ENCODE measurements at places on chromosomes 2 and 18. TPM values are rescaled to one million over a fixed set of nuclear protein-coding genes. Genes with fewer than 3 reads are reported as not detected.
A peak's percentile ranks its signal among the peaks of the same experiment; 100 is the strongest.

COLEC12 gene
- total RNA-seq: 6.3 TPM

SCN9A gene
- total RNA-seq: 6.7 TPM

ELOA2 gene
- total RNA-seq: not detected

LIMS4 gene
- total RNA-seq: 4.0 TPM

PDE1A gene
- 95.8 TPM for total RNA-seq

DYTN gene
- not detected for total RNA-seq

DBI gene
- 136 TPM for total RNA-seq

GRCh38 chr2:23207871-23208270, 177.1 kb upstream of the KLHL29 start:
- H3K4me3 ChIP-seq: no peak overlapping the region
- H3K4me1 ChIP-seq: no peaks in the 10 kb centered on the region
- no peak overlapping the region for H3K27ac ChIP-seq
- DNase-seq: no peak

- no peaks in the 10 kb centered on the region for H3K4me1 ChIP-seq
- no peaks in the 10 kb centered on the region for H3K27me3 ChIP-seq
- DNase-seq: no peak
- H3K4me3 ChIP-seq: no peak overlapping the region
These were observed 83.9 kb downstream of the PDK1 start for GRCh38 chr2:172639823-172640222.

- H3K27ac ChIP-seq: peak within 1 kb of the TSS; percentile 100
- no peaks in the 10 kb centered on the region for H3K27me3 ChIP-seq
- H3K4me1 ChIP-seq: peaks cover 29% of the 10 kb centered on the region
- H3K36me3 ChIP-seq: no peaks in the 10 kb centered on the region
These were observed at the start of gene CFLAR for GRCh38 chr2:201116115-201116958. TSS of gene CFLAR (plus strand) at chr2:201116164. CDS start at chr2:201129866, 13,702 bp downstream.

GRCh38 chr2:134391751-134392160, 137.9 kb downstream of the MGAT5 start:
- H3K27me3 ChIP-seq: no peaks in the 10 kb centered on the region
- no peak overlapping the region for H3K27ac ChIP-seq
- H3K4me3 ChIP-seq: no peak overlapping the region
- no peaks in the 10 kb centered on the region for H3K36me3 ChIP-seq
- no peak for DNase-seq

DNA sequence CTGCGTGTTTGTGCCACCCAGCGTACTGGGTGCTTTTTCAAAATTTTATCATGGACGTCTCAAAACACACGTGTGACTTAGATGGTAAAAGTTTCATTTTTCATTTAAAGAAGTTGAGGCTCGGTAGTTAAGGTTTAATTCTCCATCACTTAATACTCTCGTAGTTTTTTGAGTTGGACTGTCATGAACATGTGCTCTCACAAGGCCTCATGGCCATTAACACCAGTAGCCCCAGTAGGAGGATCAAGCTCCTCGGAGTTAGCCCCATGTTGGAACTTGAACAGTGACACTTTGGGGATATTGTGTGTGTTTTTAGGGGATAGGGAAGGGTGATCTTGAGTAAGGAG, 15.3 kb downstream of the NMUR1 start:
- no peaks in the 10 kb centered on the region for H3K36me3 ChIP-seq
- H3K4me1 ChIP-seq: peaks cover 4% of the 10 kb centered on the region
- H3K4me3 ChIP-seq: peak overlapping the region; percentile 65
- no peak for DNase-seq
- no peaks in the 10 kb centered on the region for H3K27me3 ChIP-seq

GRCh38 chr2:80233333-80233732, 71.2 kb downstream of the LRRTM1 start:
- peaks cover 10% of the 10 kb centered on the region for H3K4me1 ChIP-seq
- DNase-seq: no peak
- no peaks in the 10 kb centered on the region for H3K36me3 ChIP-seq
- H3K4me3 ChIP-seq: no peak overlapping the region
- no peaks in the 10 kb centered on the region for H3K27me3 ChIP-seq

- no peaks in the 10 kb centered on the region for H3K36me3 ChIP-seq
- H3K27ac ChIP-seq: no peak overlapping the region
- H3K4me1 ChIP-seq: no peaks in the 10 kb centered on the region
- no peaks in the 10 kb centered on the region for H3K27me3 ChIP-seq
- H3K4me3 ChIP-seq: no peak overlapping the region
These were observed 79.6 kb downstream of the OSBPL6 start for GRCh38 chr2:178273787-178274360.

DNA sequence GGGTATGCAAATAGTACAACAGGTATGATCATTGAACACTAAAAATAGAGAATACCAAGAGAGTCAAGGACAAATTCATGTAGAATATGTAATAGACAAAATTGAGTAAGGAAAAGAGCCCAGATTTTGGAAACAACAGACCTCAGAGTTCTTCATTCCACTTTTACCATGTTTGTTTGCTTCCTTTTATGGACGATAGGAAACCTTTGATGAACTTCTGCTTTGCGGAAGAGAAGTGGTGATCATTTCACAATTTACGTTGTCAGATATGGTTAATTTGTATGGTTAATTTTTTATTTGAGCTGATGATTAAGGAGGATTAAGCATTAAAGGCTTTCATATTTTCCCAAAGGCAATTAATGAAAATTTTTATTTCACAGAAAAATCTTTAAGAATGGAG, 16.3 kb downstream of the MARCHF7 start:
- H3K4me1 ChIP-seq: peaks cover 6% of the 10 kb centered on the region
- peaks cover 13% of the 10 kb centered on the region for H3K36me3 ChIP-seq
- DNase-seq: no peak
- no peak overlapping the region for H3K4me3 ChIP-seq

DNA sequence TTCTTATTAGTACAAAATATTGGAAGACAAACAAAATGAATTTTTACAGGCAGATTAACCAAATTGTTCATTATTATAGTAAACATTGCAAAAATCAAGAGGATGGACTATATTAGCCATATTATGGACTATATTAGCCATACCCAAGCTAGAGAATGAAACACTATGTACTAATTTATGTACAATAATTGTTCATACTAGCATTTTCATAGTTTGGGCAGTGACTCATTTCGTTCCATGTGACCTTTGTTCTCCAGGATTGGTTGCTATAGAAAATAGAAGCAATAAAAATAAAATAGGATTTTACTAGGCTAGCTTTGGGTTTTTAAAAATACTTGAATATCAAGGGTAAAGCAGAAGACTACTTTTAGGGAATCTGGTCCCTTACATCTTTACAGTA, 176.8 kb downstream of the ZEB2 start:
- H3K27me3 ChIP-seq: no peaks in the 10 kb centered on the region
- H3K27ac ChIP-seq: no peak overlapping the region
- H3K36me3 ChIP-seq: no peaks in the 10 kb centered on the region
- H3K4me3 ChIP-seq: no peak overlapping the region
- H3K4me1 ChIP-seq: peaks cover 10% of the 10 kb centered on the region

DNA sequence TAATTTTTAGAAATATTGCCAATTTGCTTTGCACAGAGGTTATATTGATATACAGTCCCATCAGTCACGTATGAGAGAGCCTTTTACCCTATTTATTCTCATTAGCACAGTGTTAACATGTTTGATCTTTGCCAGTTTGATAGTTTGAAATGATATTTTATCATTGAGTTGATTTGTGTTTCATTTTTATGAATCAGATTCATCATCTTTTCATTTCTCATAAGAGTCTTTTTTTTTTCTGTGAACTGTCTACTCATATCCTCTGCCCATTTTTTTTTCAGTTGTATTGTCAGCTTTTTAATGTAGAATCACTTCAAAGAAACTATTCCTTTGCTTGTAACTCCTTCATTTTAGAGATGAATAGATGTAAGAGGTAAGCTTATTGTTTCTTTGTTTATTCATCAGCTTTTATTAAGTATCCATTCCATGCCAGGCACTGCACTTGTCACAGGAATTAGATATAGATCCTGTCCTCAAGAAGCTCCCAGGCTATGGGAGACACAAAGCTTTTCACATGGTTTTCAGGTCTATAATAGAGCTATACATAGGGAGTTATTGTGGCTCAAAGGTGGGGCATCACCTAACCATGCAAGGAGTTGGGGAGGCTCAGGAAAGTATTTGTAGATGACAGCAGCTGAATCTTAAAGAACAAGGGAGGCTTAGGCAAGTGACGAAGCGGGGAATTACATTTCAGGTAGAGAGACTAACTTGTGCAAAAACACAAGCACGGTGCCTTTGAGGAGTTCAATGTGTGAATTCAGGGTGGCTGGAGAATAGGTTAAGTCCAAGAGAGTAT, 42.1 kb downstream of the CD28 start:
- no peak for DNase-seq
- H3K36me3 ChIP-seq: no peaks in the 10 kb centered on the region
- H3K27me3 ChIP-seq: no peaks in the 10 kb centered on the region
- H3K27ac ChIP-seq: no peak overlapping the region

- H3K36me3 ChIP-seq: no peaks in the 10 kb centered on the region
- H3K27ac ChIP-seq: no peak overlapping the region
- no peaks in the 10 kb centered on the region for H3K4me1 ChIP-seq
- DNase-seq: no peak
These were observed 1051.6 kb downstream of the LRP1B start for GRCh38 chr2:141079231-141079630.

DNA sequence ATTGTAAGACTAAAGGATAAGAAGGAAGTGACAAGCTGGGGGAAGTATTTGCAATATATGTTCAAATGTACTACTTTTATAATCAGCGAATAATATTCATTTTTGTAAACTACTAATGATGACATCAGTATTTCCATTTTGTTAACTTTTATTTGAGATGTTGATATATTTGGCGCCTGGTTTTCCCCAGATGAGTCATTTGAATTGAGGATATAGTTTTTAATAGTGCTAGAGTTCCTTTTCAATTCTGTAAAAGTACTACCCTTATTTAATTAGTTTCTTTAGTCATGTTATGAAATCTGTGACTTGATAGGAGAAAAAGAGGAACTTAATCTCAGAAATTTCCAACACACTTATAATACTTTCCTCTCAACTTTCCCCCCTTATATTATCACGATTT, 495.3 kb downstream of the IRS1 start:
- H3K4me1 ChIP-seq: no peaks in the 10 kb centered on the region
- H3K4me3 ChIP-seq: no peak overlapping the region
- no peak for DNase-seq
- H3K36me3 ChIP-seq: no peaks in the 10 kb centered on the region
- no peaks in the 10 kb centered on the region for H3K27me3 ChIP-seq

- no peaks in the 10 kb centered on the region for H3K36me3 ChIP-seq
- no peaks in the 10 kb centered on the region for H3K27me3 ChIP-seq
- peaks cover 4% of the 10 kb centered on the region for H3K4me1 ChIP-seq
These were observed 3.3 kb upstream of the CNDP1 start for GRCh38 chr18:74531043-74531442.

GRCh38 chr2:230330725-230331124, 3.7 kb downstream of the SP140L start:
- H3K4me3 ChIP-seq: no peak overlapping the region
- no peaks in the 10 kb centered on the region for H3K27me3 ChIP-seq
- H3K36me3 ChIP-seq: no peaks in the 10 kb centered on the region
- no peak overlapping the region for H3K27ac ChIP-seq

- H3K4me3 ChIP-seq: no peak overlapping the region
- no peaks in the 10 kb centered on the region for H3K27me3 ChIP-seq
- H3K27ac ChIP-seq: no peak overlapping the region
- H3K36me3 ChIP-seq: no peaks in the 10 kb centered on the region
These were observed 497.8 kb upstream of the MYT1L start for GRCh38 chr2:2828774-2829368.

GRCh38 chr2:12737738-12738485, 21.2 kb downstream of the TRIB2 start:
- H3K27ac ChIP-seq: peak overlapping the region; percentile 17
- no peaks in the 10 kb centered on the region for H3K4me1 ChIP-seq
- H3K36me3 ChIP-seq: peaks cover 4% of the 10 kb centered on the region
- no peaks in the 10 kb centered on the region for H3K27me3 ChIP-seq
- no peak overlapping the region for H3K4me3 ChIP-seq
- DNase-seq: no peak

GRCh38 chr2:174878537-174879147, 114.4 kb upstream of the CHRNA1 start:
- H3K4me1 ChIP-seq: no peaks in the 10 kb centered on the region
- no peaks in the 10 kb centered on the region for H3K27me3 ChIP-seq
- DNase-seq: peak; percentile 40
- no peaks in the 10 kb centered on the region for H3K36me3 ChIP-seq
- no peak overlapping the region for H3K27ac ChIP-seq
- peak overlapping the region; percentile 4 for H3K4me3 ChIP-seq

- no peak overlapping the region for H3K4me3 ChIP-seq
- no peaks in the 10 kb centered on the region for H3K27me3 ChIP-seq
- no peaks in the 10 kb centered on the region for H3K36me3 ChIP-seq
- H3K27ac ChIP-seq: no peak overlapping the region
These were observed 231.6 kb upstream of the CRIM1 start for GRCh38 chr2:36123995-36124394.

DNA sequence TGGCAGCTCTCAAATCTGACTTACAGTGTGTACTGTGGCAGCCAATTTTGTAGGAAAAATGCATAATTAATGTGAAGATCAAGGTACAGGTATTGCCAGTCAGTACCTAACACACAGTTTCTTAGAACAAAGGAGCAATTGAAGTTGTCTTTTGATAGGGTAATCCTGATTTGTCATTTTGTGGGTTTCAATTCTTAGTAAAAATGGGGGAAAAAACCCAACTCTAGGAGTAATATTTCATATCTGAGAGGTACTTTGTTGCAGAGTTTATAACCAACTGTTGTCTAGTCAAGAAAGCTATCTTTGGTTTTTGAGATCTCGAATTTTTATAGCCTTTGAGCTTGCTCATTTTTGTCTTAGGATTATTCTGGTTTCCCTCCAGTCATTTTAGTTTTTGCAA, 16.1 kb downstream of the SPATS2L start:
- peaks cover 34% of the 10 kb centered on the region for H3K4me1 ChIP-seq
- peak overlapping the region; percentile 50 for H3K27ac ChIP-seq
- no peak overlapping the region for H3K4me3 ChIP-seq
- H3K27me3 ChIP-seq: no peaks in the 10 kb centered on the region

DNA sequence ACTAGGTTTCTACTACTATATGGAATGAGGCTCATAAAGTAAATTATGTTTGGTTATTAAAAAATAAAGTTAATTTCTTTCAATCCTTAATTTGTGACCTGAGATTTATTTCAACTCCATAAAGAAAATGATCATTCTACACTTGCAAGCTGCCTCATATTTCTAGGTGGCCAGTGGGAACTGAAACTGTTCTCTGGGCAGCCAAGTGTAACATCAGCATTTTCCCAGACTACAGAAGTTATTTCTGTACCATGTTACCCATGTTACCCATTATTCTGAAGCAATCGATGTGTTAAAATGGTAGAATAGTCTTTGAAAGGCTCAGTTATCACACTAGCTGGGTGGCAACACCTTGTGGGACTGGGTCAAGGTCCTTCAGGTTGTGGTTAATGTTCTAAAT, 139.3 kb upstream of the FBXO11 start:
- no peaks in the 10 kb centered on the region for H3K4me1 ChIP-seq
- no peak for DNase-seq
- no peak overlapping the region for H3K4me3 ChIP-seq
- no peaks in the 10 kb centered on the region for H3K27me3 ChIP-seq

DNA sequence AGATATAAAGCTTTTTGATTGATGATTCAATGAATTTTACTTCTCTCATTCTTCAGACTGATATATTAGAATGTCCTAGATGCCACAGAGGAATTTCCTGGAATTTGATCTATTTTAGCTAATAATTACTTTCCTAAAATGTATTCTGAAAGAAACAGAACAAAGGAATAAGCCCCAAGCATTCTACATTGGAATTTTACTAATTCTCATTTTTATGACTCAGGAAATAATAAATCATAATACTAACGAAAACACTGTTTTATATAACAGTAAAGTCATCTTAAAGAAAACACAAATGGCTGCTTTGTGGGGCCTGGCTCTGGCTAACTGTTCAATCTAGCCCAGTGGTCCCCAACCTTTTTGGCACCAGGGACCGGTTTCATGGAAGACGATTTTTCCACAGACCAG, 68.6 kb upstream of the LPIN2 start:
- no peak for DNase-seq
- H3K36me3 ChIP-seq: no peaks in the 10 kb centered on the region
- H3K27ac ChIP-seq: no peak overlapping the region
- no peak overlapping the region for H3K4me3 ChIP-seq

All from thyroid gland (tissue), 4 donors.